ENCODE measurements at places on chromosomes 4 and X.

DNA sequence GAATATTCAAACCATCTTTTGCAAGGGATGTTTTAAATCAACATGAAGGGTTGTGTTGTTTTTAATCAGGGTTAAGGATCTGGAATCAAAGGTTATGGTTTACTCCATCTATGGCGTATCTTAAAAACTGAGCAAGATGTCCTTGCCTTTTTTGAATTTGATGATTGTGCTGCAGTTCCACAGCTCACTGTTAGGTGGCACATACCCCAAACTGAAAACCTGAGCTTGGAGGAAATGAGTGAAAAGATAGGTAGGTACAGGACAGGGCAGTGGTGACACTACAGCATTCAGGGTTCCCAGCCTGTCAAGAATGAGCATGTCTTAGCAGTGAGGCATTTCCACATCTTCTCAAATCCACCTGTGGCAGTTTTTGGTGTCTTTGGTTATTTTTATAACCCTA, 13.1 kb upstream of the EOLA1 start:
- DNase-seq, result no peak

- DNase-seq, result no peak
Observed at GRCh38 chrX:5307416-5307815, 921.3 kb downstream of the NLGN4X start.

DNA sequence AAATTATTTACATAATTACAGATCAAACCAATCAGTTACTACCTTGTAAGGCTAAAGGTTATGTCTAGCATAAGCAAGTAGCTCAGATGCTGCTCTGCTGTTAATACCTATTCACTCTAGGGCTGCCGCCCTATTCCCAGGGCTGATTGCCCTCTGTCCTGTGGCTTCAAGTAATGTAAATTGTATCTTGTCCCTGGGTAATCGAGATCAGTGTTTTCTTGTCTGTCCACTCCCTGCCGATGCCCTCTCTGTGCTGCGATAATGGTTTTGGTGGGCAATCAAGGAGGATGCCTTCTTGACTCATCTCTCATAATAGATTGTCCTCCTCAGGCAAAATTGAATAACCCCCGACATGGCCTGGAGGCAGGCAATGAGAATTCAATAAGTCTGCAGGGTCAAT, 641.0 kb upstream of the PITX2 start:
- DNase-seq, result no peak

- DNase-seq, result no peak
Observed at GRCh38 chrX:106684207-106684606, 42.3 kb upstream of the RNF128 start.

GRCh38 chr4:123825596-123826291, 429.1 kb downstream of the SPRY1 start:
- no peak for DNase-seq

GRCh38 chrX:37076983-37077382, 68.8 kb downstream of the FAM47C start:
- no peak for DNase-seq

DNA sequence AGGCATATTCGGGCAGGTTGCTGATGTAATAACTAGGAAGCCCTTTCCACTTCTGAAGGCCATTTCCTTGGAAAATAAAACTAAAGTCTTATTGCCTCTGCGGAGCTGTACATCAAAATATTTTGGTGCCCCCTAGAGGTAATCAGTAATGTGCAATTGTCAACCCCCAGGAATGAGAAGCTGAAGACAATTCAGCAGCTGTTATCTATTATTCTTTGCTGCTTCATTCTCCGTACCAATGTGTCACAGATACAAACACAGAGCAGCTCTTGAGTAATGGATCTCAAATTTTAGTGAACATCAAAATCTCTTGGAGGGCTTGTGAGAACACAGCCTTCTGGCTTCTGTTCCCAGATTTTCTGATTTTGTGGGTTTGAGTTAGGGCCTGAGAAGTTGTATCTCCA, 3.5 kb upstream of the SLIT2 start:
- DNase-seq, result no peak

- no peak for DNase-seq
Observed at GRCh38 chrX:24495700-24496099, 30.6 kb downstream of the PDK3 start.

DNA sequence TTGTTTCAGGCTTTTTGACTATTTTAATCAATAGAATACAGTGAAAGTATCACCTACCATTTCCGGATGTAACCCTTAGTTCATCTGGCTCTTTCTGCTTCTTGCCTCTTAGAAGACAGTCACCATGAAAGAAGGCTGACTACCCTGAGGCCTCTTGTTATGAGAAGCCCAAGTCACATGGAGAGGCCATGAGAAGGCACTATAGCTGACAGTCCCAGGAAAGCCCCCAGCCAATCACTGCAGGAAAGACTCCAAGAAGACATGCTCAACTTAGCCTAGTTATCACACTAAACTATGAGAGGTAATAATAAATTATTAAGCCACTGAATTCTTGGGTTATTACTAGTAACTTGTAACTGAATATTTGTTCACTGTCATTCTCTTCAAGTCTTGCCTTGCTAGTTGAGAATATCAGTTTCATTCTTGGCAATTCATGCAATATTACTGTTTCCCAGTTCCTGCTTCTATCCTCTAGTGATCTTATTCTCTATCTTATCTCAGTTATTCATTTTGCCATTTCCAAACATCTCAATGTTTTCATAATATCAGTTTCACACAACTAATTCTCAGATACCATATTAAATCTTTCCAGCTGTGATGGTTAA, 57.1 kb upstream of the GUCY1A1 start:
- DNase-seq, result no peak

DNA sequence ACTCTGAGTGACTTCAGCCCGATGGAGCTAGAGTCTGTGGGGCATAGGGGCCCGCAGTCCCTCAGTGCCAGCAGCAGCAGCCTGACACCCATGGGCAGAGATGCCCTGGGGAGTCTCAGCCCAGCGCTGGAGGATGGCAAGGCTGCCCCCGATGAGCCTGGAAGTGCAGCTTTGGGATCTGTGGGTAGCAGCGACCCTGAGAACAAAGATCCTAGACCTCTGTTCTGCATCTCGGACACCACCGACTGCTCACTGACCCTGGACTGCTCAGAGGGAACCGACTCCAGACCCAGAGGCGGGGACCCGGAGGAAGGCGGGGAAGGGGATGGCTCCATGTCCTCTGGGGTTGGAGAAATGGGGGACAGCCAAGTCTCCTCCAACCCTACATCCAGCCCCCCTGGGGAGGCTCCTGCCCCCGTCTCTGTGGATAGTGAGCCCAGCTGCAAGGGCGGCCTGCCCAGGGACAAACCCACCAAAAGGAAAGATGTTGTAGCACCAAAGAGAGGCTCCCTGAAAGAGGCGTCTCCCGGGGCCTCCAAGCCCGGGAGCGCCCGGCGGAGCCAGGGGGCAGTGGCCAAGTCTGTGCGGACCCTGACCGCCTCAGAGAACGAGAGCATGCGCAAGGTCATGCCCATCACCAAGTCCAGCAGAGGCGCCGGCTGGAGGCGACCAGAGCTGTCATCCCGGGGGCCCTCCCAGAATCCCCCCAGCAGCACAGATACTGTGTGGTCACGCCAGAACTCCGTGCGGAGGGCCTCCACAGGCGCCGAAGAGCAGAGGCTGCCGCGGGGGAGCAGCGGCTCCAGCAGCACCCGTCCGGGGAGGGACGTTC, 39.5 kb downstream of the FHDC1 start:
- DNase-seq, result no peak

- DNase-seq, result no peak
Observed at GRCh38 chr4:71123951-71124350, 130.5 kb downstream of the DCK start.

DNA sequence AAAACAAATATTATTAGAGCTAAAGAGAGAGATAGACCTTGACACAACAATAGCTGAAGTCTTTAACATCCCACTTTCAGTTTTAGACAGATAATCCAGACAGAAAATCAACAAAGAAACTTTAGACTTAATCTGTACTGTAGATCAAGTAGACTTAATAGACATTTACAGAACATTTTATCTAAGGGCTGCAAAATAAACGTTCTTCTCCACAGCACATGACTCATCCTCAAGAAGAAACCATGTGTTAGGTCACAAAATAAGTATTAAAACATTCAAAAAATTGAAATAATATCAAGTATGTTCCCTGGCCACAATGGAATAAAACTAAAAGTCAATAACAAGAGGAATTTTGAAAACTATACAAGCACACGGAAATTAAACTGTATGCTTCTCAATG, 1510.3 kb upstream of the PCDH10 start:
- no peak for DNase-seq

DNA sequence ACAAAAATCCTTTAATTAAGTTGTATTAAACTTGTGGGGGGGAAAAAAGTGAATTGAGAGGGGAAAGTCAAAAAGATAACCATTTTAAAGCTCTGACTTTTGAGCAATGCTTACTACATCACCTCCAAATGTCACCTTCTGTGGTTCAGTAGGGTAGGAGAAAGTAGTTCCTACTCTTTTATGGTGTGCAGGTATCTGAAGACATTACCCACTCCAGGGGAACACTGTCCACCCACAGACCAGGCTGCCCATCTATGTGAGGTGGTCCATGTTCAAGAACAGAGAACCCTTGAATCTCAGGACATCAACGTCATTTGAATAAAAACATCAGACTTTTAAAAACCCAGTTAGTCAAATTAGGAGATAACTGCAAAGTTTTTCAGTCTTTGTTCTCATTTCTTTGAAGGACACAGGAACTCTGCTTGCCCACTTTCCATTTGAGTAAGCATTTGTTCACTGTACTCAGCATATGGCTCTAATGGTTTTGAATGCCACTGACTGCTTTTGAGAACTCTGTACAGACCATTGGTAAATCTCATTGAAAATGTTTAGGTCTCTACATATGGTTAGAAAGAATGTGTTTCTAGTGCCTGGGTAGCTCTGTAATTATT, 18.4 kb downstream of the NMU start:
- DNase-seq, result no peak

GRCh38 chr4:186946682-186947294, 223.1 kb upstream of the FAT1 start:
- DNase-seq, result no peak
